ENCODE measurements at places on chromosomes 5 and 9.

- no peak for DNase-seq
Measured at GRCh38 chr5:68086857-68087256, 128.7 kb upstream of the PIK3R1 start.

- DNase-seq: no peak
Measured at GRCh38 chr5:76851728-76852369, 2.0 kb downstream of the S100Z start.

- DNase-seq: no peak
Measured at GRCh38 chr5:59725392-59725767, 168.1 kb downstream of the PDE4D start.

GRCh38 chr5:2003690-2004365 is 121.1 kb upstream of the IRX4 start:
- no peak for DNase-seq

- no peak for DNase-seq
Measured at GRCh38 chr5:53030893-53031292, 41.7 kb downstream of the ITGA2 start.

GRCh38 chr5:138141734-138142133 is 2.5 kb upstream of the NME5 start:
- no peak for DNase-seq

DNA sequence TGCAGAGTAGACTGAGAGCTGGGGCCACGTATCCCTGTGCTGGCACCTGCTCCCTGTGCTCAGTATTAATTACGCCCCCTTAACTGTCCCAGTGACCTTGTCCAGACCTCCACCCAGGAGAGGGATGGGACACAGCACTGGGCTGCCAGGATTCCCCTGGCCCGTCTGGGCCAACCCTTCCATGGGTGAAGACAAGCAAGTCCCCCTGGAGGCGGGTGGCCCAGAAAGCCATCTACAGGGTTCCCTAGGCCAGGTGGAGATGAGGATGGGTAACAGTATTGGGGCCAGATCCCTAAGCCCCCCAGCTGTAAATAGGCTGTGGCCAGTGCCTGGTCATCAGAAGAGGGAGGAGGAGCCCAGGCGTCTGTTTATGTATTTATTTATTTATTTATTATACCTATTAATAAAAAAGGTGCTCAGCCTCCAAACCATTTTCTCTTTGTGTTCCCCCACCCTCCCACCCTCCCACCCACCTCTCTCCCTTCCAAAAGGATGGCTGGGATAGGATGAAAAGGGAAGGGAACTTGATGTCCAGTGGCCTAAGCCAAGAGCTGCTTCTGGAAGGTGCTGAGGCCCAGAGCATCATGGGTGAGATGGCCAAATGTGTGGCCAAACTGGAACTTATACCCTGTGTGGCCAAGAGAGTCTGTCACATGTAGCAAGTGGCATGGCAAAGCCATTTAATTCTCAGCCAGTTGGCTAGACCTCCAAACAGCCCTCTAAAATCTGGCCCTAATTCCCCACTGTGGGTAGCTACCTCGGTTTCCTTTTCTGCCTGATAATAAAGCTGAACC is 43.4 kb upstream of the TESK1 start:
- DNase-seq: no peak

DNA sequence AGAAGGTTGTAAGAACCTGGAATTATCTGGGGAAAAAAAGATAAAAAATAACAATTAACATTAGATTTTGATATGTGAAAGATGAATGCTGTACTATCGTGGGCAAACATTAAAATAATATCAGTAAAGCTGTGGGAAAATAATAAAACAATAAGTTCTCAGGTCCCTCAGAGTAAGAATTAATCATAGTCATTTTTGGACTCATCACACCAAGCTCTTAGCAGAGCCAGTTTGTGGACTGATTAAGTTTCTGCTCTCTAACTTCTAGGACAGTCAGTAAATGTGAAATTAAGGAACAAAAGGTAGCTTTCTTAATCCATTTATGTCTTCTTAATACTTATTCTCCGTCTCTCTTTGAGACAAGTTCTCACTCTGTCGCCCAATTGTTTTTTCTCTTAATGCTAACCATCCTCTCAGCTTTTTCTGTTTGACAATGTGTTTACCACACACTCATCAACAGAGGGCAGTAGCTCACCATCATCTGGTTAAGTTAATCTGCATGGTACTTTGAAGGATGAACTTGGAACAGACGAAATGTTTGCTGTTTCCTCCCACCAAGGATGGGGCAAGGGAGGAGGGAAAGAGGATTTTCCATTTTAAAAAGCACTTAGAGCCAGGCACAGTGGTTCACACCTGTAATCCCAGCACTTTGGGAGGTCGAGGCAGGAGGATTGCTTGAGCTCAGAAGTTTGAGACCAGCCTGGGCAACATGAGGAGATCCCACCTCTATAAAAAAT is 5.3 kb upstream of the ACO1 start:
- DNase-seq: no peak

- DNase-seq: no peak
Measured at GRCh38 chr5:178110-178509, 13.2 kb upstream of the LRRC14B start.

GRCh38 chr5:130295235-130295634 is 391.0 kb downstream of the CHSY3 start:
- no peak for DNase-seq

DNA sequence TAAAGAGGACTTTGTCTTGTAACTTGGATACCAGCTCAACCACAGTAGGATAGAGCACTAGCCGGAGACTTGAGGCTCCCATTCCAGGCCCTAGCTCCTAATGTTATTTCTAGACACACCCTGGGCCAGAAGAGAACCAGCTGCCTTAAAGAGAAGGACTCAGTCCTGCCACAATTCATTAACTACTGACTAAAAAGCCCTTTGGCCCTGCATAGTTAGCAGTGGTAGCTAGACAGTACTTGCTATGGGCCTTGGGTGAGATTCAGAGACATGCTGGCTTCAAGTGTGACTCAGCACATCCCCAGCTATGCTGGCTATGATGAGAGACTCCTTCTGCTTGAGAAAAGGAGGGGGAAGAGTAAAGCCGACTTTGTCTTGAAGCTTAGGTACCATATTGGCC is 47.3 kb downstream of the TMEM167A start:
- no peak for DNase-seq

DNA sequence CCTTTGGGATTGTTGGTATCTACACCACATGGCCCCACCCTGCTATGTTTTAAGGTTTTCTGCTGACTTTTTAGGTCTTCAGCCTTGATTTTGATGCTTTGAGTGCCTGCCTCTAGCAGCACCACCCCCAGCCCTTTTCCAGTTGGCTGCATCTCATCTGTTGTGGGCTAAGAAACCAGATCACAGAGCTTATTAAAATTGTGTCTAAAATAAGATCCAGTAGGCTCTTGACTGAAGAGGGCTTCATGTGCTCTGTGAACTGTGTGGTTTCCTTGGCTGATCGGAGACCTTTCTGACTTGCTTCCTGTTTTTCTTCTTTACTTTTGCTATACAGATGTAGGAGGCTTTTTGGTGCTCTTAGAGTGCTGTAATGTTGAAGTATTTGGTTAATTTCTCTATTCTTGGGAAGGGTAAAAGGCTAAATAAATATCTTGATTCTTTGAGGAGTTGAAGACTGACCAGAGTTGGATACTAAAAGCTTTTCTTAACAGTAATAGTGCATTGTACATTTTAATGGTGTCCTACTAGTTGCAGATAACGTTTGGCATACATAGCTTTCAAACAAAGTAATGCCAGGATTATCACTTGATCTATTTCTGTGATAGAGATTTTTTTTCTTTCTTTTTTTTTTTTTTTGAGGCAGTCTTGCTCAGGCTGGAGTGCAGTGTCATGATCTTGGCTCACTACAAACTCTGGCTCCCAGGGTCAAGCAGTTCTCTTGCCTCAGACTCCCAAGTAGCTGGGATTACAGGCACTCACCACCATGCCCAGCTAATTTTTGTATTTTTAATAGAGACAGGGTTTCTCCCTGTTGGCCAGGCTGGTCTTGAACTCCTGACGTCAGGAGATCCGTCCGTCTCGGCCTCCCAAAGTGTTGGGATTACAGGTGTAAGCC is 4.5 kb downstream of the UBE2D2 start:
- DNase-seq: peak; percentile 24

- DNase-seq: no peak
Measured at GRCh38 chr5:93219641-93220145, 361.3 kb downstream of the NR2F1-AS1 start.

DNA sequence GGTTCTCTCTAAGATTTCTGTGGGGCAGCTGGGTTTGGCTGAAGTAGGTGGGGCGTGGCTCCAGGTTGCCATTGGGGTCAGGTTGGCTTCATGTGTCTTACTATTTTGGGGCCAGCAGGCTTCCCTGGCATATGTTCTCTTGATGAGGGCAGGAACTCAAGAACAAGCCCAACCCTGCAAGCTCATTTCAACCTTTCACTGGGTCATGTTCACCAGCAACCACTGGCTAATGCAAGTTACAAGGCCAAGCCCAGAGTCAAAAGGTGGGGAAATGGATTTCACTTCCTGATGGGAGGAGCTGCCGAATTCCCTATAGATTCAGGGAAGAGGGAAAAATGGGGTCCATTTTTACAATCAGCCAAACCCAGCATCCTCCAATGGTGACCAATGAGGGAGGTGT is 34.0 kb upstream of the HAND1 start:
- no peak for DNase-seq

DNA sequence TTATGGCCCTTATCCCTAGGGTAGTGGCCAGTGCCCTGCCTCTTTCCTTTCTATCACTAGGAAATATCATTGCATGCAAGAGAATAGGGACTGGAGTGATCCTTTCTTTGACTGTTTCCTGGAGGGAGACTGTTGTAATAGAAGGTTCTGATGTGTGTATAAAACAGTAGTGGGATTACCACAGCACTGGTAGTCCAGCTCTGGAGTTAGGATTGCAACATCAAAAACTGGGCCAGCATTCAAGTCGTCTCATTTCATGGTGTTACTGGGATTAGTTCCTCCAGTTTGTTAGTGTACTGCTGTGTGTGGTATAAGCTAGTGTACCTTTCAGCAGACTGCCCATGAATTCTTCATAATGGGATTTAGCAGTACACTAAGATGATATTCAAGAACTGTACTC is 45.8 kb downstream of the KIAA1958 start:
- DNase-seq: no peak

- no peak for DNase-seq
Measured at GRCh38 chr9:117827456-117827855, 123.3 kb downstream of the TLR4 start.

- DNase-seq: no peak
Measured at GRCh38 chr5:92556747-92557146, 1024.3 kb downstream of the NR2F1-AS1 start.

- no peak for DNase-seq
Measured at GRCh38 chr5:151251001-151251551, 1.9 kb upstream of the GM2A start.

DNA sequence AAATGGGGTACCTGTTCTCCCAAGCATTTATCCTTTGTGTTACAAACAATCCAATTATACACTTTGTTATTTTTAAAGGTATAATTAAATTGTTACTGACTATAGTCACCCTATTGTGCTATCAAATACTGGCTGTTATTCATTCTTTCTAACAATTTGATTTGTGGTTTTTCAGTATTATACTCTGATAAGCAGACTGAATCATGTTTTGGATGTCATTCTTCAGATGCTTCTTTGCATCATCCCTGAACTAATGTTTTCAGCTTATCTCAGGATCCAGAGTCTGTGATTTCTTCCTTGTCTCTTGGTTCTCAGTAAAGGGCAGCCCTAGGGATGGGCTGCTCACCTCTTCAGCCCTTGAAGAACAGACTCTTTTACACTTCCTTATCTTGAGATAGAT is 177.8 kb upstream of the SGCD start:
- no peak for DNase-seq

- no peak for DNase-seq
Measured at GRCh38 chr5:127856292-127856691, 153.1 kb downstream of the CCDC192 start.

- DNase-seq: no peak
Measured at GRCh38 chr9:136710543-136710942, 1.8 kb upstream of the DIPK1B start.

DNA sequence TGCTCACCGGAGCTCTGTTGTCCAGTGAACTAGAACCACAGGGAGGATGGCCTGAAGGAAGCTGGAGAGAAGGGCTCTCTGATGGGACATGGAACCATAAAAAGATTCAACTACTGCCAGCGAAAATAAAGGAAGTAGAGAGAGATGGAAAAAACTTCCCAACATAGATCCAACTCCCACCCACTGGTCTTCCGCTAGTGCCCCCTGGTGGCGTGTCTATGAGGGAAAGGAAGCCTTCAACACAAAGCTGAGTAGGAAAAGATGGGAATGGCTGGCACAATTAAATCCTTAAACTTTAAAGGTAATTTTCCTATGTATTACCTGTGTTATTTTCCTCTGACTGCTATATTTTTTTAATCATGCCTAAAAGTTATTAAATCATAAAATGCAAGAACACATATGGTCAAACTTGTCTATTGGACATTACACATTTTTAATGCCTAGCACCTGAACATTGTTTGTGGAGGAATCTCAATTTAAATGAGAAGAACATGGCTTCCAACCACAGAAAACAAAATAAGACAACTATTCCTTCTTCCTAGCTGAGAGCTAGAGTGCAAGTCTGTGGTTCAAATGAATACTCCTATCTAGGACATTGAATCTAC is 51.5 kb downstream of the CEP120 start:
- DNase-seq: no peak

DNA sequence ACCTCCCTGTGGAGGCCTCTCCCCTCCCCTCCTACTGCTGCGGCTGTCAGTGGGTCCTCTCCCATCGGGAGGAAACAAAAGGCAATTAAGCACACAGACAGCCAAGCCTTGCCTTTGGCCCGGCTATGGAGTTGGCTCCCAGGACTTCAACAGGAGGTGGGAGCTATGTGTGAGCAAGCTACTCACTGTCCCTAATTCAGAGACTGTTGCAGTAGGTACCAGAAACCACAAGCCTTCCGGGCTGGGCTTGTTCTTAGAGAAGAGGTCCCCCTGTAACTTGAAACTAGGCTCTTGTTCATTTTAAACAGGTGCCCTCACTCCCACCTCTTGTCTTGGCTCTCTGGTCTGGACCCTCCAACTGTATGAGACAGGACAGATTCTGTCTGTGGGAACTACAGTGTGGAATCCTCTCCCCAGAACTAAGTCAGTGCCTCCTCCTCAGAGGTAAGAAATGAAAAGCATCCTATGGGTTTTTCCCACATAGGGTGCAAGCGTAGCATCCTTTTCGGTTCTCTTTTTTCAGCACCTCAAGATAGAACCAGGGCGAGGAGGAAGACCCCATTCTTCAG is 561.1 kb downstream of the EBF1 start:
- DNase-seq: no peak

DNA sequence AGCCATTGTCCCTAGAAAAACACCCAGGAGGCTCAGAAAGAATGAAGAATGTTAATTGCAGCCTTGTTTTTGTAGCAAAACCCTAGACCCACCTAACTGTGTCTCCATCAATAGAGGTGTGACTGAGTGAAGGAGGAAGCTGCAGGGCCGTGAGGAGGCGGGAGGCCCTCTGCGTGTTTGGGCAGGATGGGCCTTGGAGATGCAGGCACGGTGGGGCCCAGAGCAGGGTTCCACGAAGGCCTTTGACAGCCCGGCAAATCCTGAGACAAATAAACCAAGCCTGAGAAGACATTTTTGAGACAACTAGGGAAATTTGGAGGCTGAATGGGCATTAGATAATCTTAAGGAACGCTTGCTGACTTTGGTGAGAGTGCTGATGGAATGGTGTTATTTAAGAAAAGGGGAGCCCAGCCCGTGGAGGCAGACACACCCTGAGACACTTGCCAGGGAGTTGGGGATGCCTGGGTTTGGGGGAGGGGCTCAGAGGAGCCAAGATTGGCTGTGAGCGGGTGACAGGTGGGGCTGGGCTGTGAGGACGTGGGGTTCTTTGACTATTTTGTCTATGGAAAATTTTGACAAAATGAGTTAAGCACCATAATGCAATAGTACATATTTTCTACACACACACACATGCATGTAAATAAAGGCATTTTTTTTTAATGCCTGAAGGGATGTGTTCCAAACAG is 48.8 kb downstream of the BARX1 start:
- no peak for DNase-seq
